Colonic mucosa (tissue), 4 donors: ENCODE measurements at places on chromosomes 12 and 14.

GRCh38 chr12:67042697-67043131, 226.4 kb upstream of the CAND1 start:
- DNase-seq: no peak

GRCh38 chr12:59182191-59182590, 261.9 kb upstream of the LRIG3 start:
- DNase-seq: no peak

DNA sequence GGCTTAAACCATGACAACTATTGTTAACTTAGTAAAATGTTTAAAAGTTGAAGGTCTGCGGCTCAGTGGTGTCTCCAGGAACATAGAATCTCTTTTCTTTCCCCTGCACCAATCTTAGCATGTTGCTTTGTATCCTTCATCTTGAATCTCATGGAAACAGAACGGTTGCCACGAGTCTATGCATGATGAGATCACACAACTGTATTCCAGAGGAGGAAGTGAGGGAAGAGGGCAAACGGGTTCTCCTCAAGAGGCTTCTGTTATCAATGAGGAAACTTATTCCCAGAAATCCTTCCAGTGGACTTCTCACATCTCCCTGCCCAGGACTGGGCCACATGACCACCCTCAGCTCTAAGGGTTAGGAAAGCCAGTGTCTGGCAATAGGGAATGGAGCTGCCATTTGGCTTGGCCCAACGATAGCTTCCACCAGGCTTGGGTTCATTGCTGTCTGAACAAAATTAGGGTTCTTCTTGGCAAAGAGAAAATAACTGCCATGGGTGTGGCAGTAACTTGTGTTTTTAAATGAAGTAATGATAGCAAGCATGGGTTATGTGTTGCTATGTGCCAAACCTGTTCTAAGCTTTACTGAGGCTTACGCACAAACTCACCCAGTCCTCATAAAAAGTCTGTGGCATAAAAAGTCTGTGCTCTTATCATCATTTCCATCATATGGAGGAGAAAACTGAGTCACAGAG, 17.4 kb downstream of the PLXNC1 start:
- no peak for DNase-seq

DNA sequence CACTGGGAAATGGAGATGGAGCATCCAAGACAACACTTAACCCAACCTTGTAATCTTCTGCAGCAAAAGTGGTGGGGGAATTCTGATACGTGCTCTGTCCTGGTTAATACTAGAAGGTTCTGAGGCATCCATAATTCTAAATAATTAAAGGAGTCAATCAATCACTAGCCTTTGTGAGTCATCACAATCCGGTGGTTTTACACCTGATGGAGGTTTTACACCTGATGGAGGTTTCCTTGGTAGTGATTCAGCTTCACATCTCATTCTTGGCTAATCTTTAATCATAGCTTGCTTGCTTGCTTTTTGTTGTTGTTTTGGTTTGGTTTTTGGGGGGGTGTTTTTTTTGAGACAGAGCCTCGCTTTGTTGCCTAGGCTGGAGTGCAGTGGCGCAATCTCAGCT, 343.4 kb downstream of the DPF3 start:
- DNase-seq: no peak
